ENCODE measurements at places on chromosomes 5 and 9. TPM values are rescaled to one million over a fixed set of nuclear protein-coding genes. Genes with fewer than 3 reads are reported as not detected.

Gene RGMB
- 40.7 TPM for total RNA-seq

GRCh38 chr5:151862811-151863472 is 61.7 kb downstream of the GLRA1 start:
- DNase-seq: no peak
- no peak overlapping the region for H3K27ac ChIP-seq
- H3K36me3 ChIP-seq: no peaks in the 10 kb centered on the region
- H3K4me1 ChIP-seq: no peaks in the 10 kb centered on the region

- peak overlapping the region; percentile 36 for H3K27ac ChIP-seq
- H3K4me1 ChIP-seq: peaks cover 28% of the 10 kb centered on the region
- H3K36me3 ChIP-seq: peaks cover 16% of the 10 kb centered on the region
- DNase-seq: no peak
- no peak overlapping the region for H3K4me3 ChIP-seq
- H3K27me3 ChIP-seq: no peaks in the 10 kb centered on the region
These were observed 5.9 kb downstream of the DPYSL3 start for GRCh38 chr5:147504011-147504410.

Gene FABP6
- total RNA-seq: 2.9 TPM

Gene SPINK5
- 8.4 TPM for total RNA-seq

DNA sequence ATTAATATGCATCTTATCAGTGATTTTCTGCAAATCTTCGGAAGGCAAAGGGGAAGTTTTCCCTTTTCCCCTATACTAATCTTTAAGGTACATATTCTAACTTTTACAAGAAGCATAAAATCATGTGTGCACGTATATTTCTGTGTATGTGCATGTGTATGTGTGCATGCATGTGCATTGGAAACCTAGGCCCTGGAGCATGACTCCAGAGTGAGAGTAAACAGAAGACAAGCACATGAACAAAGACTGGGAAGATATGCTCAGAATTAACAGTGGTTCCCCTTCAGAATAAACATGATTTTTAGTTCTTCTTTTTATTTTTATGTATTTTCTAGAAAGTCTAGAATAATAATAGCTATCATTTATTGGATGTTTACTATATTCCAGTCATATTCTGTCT is 10.9 kb upstream of the SELENOP start:
- no peaks in the 10 kb centered on the region for H3K27me3 ChIP-seq
- DNase-seq: no peak
- H3K27ac ChIP-seq: no peak overlapping the region

- H3K4me1 ChIP-seq: no peaks in the 10 kb centered on the region
- DNase-seq: no peak
- H3K36me3 ChIP-seq: no peaks in the 10 kb centered on the region
These were observed 60.6 kb upstream of the AFAP1L1 start for GRCh38 chr5:149210968-149211490.

- no peaks in the 10 kb centered on the region for H3K36me3 ChIP-seq
- no peak overlapping the region for H3K4me3 ChIP-seq
- H3K27ac ChIP-seq: no peak overlapping the region
- no peaks in the 10 kb centered on the region for H3K4me1 ChIP-seq
- DNase-seq: no peak
These were observed 476.9 kb downstream of the ZSWIM6 start for GRCh38 chr5:61808909-61809308.

- DNase-seq: no peak
- H3K4me1 ChIP-seq: peaks cover 55% of the 10 kb centered on the region
- no peak overlapping the region for H3K27ac ChIP-seq
These were observed 218.7 kb downstream of the NFIB start for GRCh38 chr9:14095277-14095676.

Gene ANKRD20A1
- total RNA-seq: 0.27 TPM

Gene CRHBP
- not detected for total RNA-seq

DNA sequence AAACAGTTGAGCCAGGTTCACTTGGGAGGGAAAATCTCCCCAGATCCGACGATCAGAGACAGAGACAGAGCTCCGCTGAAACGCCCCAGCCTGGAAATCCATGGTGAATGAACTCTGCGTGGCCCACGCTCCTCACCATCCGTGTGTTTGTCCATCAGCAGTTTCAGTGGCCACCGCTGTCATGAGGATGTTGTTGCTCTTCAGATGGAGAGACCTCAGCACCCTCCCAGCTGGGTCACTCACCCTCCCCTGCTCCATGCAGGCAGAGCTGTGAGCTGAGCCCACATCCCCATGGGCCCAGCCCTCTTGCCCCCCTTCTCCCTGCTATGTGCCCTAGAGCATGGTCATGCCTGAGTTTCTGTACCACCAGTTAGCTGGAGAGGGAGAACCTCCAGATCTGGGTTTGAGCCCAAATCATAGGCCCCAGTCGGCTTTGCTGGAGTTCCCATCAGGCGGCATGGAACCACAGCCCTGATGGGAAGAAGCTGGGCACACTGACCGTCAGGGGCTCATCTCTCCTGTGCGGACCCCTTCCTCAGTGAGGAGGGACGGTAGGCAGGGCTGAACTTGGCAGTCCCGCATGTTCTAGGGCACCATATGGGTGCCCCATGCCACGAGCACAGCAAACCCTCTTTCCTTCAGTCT is 154.4 kb upstream of the COL5A1 start:
- H3K27me3 ChIP-seq: no peaks in the 10 kb centered on the region
- H3K4me1 ChIP-seq: no peaks in the 10 kb centered on the region
- no peak for DNase-seq
- H3K36me3 ChIP-seq: no peaks in the 10 kb centered on the region
- H3K27ac ChIP-seq: 0 out of 2 replicates have a peak overlapping the region, but pooled peaks have one; percentile 49

Data from WTC11 (cell line).